CD8-positive, alpha-beta memory T cell (primary cell): ENCODE measurements at places on chromosomes 6 and 20. TPM values are rescaled to one million over a fixed set of nuclear protein-coding genes. Genes with fewer than 3 reads are reported as not detected.

TMEM74B gene
- 0.18 TPM for total RNA-seq

MICB gene
- total RNA-seq = 21.9 TPM

PKHD1 gene
- total RNA-seq = not detected

SAMD3 gene
- 14.5 TPM for total RNA-seq

SLC35B2 gene
- 35.7 TPM for total RNA-seq

XRN2 gene
- 93.6 TPM for total RNA-seq

MEI4 gene
- not detected for total RNA-seq

LRP11 gene
- 5.9 TPM for total RNA-seq

CFB gene
- 0.40 TPM for total RNA-seq

FOXF2 gene
- not detected for total RNA-seq

RNF8 gene
- 35.2 TPM for total RNA-seq

XKR7 gene
- not detected for total RNA-seq

BPIFB2 gene
- not detected for total RNA-seq

RCAN2 gene
- total RNA-seq = 0.49 TPM

SLC24A3 gene
- total RNA-seq = not detected

WFDC2 gene
- total RNA-seq = not detected

OR2B3 gene
- not detected for total RNA-seq

PROCR gene
- total RNA-seq = 2.6 TPM

- peak; percentile 65 for DNase-seq
Measured at GRCh38 chr20:38859070-38859690, 53.7 kb downstream of the PPP1R16B start.

GRCh38 chr20:37669773-37670236, 24.0 kb upstream of the CTNNBL1 start:
- DNase-seq = no peak

DNA sequence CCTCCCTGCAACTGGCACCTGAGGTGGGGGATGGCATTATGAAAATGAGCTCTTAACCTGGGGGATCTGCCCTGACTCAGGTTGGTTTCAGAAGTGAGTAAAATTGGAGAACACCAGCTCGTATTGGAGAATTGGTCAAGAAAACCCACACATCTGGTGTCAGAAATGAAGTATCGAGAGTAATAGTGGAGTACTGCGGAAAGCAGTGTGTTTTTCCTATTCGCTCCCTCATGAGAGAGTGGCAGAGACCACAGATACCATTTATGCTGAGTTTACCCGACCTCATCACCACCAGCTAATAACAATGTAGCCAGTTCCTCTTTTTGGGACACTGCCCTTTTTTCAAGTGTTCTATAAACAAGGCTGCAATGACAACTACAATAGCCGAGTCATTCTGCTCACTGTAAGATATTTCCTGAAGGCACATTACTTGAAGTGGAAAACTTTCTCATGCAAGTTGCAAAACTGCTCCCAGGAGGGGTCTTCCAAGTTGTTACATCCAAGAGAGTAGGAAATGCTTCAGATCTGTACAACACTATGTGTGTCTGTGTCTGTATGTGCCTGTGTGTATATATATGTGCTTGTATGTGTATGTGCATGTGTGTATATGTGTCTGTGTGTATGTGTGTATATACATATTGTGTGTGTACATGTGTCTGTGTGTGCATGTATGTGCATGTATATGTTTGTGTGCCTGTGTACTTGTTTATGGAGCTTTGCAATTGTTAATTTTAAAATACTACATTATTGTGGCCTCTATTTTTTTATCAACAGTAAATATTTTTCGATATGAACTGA, 106.0 kb upstream of the CST7 start:
- no peak for DNase-seq

GRCh38 chr6:159375014-159375413, 205.8 kb downstream of the FNDC1 start:
- no peak for DNase-seq

- DNase-seq = no peak
Measured at GRCh38 chr20:18613553-18613952, 25.7 kb downstream of the DTD1 start.

GRCh38 chr6:21078497-21078896, 515.1 kb upstream of the SOX4 start:
- no peak for DNase-seq

GRCh38 chr6:36692861-36693702, 4.5 kb upstream of the RAB44 start:
- DNase-seq = no peak

DNA sequence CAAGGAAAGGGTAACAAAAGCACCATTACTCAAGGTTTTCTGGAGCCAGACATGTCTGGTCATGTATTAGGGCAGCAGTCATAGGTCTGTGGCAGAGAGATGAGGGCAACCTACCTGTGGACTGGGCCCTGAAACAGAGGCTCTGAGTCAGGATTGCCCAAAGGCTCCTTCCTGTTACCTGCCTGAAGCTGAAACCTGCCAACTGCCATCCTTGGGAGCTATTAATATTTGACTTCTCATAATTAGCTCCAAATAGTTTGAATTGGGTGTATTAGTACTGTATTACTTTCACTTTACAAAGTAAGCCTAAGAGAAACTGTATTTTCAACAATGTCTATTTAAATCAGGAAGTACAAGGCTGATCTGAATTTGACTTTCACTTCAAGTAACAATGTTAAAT, 72.0 kb upstream of the TBX18 start:
- no peak for DNase-seq

- no peak for DNase-seq
Measured at GRCh38 chr20:20498076-20498861, 130.4 kb downstream of the INSM1 start.

DNA sequence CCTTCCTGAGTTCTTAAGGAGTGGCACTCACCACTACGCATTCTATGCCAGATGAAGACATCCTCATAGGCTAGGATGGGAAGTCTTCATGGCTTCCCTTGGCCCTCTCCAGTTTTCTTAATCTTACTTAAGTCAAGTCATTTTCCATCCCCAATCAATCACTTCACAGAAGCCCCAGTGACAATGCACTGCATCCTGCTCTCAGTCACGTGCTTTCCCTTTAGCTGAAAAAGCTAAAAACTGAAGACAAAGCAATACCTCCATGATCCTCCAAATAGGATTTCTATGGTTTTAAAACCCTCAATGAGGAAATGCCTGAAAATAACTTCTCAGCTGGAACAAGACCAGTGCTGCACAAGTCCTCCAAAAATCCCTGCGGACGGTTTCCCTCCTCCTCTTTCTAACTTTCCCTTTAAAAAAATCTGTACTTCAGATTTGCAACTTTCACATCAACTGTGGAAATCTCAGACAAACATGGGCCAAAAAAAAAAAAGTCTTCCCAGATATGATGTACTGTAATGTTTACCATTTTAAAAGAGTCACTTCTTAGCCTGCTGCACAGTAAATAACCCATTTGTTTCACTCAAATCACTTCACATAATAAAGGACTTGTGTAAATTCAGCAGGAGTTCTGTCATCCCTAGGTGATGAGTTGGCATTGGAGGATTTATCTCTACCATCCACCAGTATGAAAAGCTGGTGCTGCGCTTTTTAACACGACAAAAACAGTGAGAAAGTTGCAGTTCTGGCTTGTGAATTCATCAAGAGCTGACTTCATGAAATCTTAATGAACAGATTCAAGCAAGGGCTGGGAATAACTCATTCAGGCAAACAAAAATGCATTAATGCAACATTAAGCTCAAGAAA, 590.0 kb upstream of the NOX3 start:
- no peak for DNase-seq

- no peak for DNase-seq
Measured at GRCh38 chr6:49205526-49205925, 257.5 kb downstream of the MMUT start.

DNA sequence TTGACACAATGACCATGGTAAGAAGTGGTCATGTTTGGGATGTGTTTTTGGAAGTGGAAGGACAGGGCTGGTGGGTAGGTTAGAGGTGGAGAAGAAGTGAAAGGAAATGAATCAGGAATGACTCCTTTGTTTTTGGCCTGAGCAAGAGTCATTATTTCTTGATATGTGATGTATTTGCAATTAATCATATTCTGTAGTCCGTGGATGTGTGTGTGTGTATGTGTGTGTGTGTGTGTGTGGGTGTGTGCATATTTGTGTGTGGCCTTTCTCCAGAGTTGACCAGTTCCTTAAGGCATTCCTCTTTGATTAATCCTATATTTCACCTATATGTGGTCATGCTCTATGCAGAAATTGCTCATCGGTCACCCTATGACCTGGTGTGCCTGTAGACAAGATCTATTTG, 130.7 kb downstream of the UTRN start:
- no peak for DNase-seq

DNA sequence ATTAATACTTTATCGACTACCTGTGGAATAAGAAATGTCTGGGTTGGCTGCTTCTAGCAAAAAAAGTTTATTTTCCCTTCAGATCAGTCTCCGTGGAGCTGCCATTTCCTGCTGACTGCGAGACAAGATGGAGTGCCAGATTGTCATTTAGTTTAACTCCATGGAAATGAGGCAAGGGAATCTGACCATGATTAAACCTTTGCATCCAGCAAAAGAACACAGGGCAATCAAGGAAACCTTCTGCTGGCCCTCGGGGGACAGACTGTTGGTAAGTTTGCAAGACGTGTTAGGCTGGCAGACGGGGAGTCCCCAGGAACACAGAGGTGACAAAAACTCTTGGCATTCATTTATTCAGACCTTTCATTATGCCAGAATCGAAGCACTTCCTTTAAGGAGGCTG, 52.2 kb upstream of the SPACA1 start:
- no peak for DNase-seq

GRCh38 chr6:25326960-25327359, 47.8 kb downstream of the CARMIL1 start:
- no peak for DNase-seq

DNA sequence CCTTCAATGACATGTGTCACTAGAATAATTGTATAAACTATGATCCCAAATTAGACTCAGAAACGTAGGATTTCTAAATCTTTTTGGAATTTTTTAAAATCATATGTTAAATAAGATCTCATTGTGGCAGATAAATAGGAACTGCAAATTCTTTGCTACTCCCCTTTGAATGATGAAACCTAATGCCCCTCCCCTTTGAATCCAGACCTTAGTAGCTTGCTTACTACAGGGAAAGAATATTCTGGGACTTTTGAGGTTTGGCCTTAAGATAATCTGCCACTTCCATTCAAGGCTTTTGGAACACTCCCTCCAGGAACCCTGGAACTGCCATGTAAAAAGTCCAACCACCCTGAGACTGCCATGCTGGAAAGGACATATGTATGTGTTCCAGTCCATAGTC, 7.1 kb downstream of the TDP2 start:
- no peak for DNase-seq

GRCh38 chr6:72787391-72788031, 165.6 kb downstream of the KCNQ5 start:
- no peak for DNase-seq

DNA sequence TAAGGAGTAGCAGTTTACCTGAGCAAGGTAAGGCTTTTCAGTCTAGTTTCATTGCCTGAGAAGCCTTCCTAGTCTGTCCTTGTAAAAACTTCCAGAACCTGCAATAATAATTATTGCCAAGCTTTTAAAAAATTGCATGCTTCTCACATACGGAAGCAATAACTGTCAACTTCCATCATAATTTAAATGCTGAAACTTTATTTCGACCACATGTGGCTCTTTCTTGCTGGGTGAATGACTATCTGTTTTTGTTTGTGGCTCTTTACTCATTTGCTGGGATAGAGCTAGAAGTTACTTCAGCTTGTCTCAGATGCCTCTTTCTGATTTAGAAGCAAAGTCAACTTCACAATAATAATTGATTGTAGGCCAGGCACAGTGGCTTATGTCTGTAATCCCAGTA, 95.9 kb upstream of the COL21A1 start:
- no peak for DNase-seq

DNA sequence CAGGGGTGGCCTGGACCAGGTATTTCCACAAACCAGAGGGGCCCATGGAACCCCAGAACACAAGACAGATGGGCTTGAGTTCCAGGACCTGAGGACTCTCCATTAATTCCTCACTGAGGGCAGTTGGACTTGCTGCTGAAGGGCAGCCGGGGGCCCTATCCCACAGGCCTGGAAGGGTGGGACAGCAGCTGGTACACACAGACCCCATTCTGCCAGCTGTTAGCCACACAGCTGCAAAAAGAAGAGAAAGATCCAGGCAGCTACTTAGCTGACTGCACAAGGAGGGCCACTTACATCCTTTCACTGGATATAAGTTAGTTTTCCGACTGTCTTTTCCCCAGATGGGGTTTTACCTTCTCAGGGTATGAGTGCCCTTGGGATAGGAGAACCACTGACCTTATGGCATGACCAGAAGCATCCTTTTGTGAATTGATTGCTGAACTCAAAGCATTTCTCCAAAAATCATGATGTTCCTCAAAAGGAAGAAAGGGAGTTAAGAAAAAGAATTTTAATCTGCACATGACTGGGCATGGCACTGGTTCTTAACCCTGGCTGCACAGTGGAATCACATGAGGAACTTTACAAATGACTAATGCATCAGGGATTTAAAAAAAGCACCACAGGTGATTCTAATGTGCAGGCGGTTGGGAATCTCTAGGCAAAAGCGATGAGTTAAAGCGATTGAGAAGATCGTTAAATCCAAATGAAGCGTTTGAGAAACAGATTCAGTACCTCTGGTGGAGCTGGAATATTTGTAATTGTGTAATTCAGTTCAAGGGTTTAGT, 199.4 kb downstream of the TFAP2A start:
- no peak for DNase-seq

- DNase-seq = no peak
Measured at GRCh38 chr6:112224088-112224487, 30.3 kb downstream of the LAMA4 start.

DNA sequence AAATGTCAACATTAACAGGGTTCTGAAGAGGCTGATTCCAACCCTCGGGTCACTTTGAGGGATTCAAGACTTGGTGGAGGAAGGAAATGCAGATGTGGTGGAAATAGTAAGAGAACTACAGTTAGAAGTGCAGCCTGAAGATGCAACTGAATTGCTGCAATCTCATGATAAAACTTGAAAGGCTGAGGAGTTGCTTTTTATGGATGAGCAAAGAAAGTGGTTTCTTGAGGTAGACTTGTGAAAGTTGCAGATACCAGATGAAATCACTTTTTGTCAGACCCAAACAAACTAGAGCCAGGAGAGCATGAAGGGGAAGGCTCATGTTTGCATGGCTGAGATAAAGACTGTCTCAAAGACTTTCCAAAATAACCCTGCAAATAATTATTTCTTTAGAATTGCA, 16.2 kb downstream of the ANKRD6 start:
- no peak for DNase-seq

- DNase-seq = no peak
Measured at GRCh38 chr6:10412461-10413261, 2.2 kb downstream of the TFAP2A start.

- no peak for DNase-seq
Measured at GRCh38 chr20:59005523-59006166, 1.4 kb downstream of the CTSZ start.

DNA sequence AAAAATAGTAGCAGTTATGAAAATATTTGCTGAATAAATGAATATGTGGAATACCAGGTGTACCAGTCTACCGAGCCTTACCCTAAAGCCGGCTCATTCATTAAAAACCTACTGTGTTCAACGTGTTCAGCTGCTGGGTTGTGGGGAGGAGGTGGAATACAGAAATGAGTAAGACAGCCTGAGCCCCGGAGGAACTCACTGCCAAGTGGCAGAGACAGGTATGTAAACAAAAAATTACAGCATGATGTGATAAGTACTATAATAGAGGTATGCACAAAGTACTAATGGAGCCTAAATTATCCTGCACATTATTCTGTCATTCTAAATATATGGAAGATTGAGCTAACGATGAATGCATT, 6.8 kb upstream of the ADTRP start:
- no peak for DNase-seq

GRCh38 chr20:62064770-62065673, 659 bp downstream of the TAF4 start:
- no peak for DNase-seq

GRCh38 chr6:87155842-87156815, 764 bp downstream of the ZNF292 start:
- DNase-seq = no peak

- DNase-seq = no peak
Measured at GRCh38 chr20:12058216-12058615, 140.5 kb downstream of the BTBD3 start.
